ENCODE measurements at places on chromosomes 2 and 18.

DNA sequence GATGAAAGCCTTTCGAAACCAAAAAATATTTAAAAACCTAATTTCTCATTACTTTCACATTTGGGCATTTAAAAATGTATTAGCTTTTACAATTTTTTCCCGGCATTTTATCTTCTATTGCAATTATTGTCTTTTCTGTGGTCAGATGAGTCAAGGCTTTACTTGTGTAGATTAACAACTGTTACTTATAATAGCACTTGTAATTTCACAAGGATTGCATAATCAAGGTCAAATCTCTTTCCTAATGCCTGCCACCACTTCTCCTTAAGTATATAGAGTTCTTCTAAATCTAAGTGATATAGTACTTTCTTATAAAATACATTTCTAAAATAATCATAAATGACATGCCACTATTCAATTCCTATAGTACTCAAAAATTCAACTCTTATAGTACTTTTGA lies 67.2 kb downstream of the SLC8A1 start:
- H3K27me3 ChIP-seq = no peaks in the 10 kb centered on the region
- no peak overlapping the region for H3K4me3 ChIP-seq
- no peaks in the 10 kb centered on the region for H3K4me1 ChIP-seq
- no peak overlapping the region for H3K27ac ChIP-seq

DNA sequence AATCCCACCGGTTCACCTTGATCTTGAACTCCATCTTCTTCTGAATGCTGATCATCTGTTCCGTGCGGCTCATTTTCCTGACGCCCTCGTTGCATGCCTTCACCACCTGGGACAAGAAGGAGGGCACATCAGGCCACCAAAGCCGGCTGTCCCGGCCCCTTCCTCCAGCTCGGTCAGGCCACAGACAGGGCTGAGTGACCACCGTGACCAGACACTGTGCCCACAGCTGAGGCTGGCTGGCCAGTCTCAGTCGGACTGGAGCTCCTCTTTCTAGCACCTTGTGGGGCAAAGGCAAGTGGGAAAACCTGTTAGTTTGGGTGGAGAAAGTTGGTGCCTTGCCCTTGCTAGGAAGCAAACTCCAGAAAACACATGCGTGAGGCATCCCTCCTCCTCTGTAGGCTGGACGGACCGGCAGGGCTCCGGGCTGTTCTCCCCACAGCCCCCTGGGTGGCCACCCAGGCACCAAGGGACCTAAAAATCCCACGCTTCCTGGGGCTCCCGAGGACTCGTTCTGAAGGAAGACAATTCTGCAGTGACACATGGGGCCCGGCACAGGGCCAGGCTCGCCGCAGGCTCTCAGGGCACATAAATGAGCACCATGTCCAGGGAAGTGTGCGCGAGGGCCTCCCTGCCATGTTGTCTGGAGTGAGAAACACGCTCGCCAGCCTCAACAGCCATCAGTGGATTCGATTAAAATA lies 15.3 kb downstream of the SNORC start:
- no peak for DNase-seq
- no peak overlapping the region for H3K27ac ChIP-seq
- H3K27me3 ChIP-seq = no peaks in the 10 kb centered on the region
- H3K36me3 ChIP-seq = no peaks in the 10 kb centered on the region
- H3K4me3 ChIP-seq = peak overlapping the region; percentile 12

- H3K27me3 ChIP-seq = no peaks in the 10 kb centered on the region
- H3K36me3 ChIP-seq = no peaks in the 10 kb centered on the region
- H3K27ac ChIP-seq = no peak overlapping the region
- H3K4me3 ChIP-seq = no peak overlapping the region
- H3K4me1 ChIP-seq = no peaks in the 10 kb centered on the region
- no peak for DNase-seq
Measured at GRCh38 chr18:44851856-44852621, 171.4 kb downstream of the SETBP1 start.

DNA sequence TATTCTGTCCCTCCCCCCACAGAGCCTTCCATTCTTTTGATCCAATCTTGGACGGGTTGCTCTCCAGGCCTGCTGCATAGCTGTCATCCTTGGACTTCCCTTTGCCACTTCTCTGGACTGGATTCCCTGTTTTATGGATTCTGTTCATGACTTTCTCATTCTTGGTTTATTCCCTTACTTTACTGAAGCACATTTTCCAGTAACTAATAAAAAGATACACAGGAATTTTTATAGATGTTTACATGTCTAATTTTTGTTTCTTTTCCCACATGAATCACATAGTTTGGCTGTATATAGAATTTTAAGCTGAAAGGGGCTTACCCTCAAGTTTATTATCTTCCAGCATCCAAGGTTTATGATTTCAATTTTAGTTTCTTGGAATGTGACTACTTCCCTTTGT lies 37.9 kb downstream of the GDF7 start:
- no peak overlapping the region for H3K4me3 ChIP-seq
- H3K36me3 ChIP-seq = peaks cover 21% of the 10 kb centered on the region
- DNase-seq = no peak
- peaks cover 3% of the 10 kb centered on the region for H3K4me1 ChIP-seq
- H3K27me3 ChIP-seq = no peaks in the 10 kb centered on the region

- no peak overlapping the region for H3K4me3 ChIP-seq
- no peak overlapping the region for H3K27ac ChIP-seq
- DNase-seq = peak; percentile 81
- no peaks in the 10 kb centered on the region for H3K27me3 ChIP-seq
Measured at GRCh38 chr18:9971313-9971920, 57.6 kb downstream of the VAPA start.

DNA sequence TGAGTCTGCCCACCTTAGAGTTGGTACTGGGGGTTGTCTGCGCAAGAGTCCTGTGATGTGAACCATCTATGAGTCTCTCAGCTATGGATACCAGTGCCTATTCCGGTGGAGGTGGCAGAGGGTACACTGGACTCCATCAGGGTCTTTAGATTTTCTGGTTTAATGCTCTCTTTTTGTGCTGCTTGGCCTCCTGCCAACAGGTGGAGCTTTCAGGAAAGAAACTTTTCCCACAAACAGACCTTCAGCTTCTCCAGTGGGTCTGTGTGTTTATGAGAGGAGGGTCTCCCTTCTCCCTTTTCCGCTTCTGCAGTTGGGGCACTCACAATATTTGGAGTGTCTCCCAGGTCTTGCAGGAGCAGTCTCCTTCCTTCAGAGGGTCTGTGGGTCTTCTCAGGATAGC lies 1721.9 kb upstream of the SLC39A10 start:
- H3K36me3 ChIP-seq = no peaks in the 10 kb centered on the region
- no peak overlapping the region for H3K27ac ChIP-seq
- no peak overlapping the region for H3K4me3 ChIP-seq
- no peaks in the 10 kb centered on the region for H3K27me3 ChIP-seq
- no peaks in the 10 kb centered on the region for H3K4me1 ChIP-seq

DNA sequence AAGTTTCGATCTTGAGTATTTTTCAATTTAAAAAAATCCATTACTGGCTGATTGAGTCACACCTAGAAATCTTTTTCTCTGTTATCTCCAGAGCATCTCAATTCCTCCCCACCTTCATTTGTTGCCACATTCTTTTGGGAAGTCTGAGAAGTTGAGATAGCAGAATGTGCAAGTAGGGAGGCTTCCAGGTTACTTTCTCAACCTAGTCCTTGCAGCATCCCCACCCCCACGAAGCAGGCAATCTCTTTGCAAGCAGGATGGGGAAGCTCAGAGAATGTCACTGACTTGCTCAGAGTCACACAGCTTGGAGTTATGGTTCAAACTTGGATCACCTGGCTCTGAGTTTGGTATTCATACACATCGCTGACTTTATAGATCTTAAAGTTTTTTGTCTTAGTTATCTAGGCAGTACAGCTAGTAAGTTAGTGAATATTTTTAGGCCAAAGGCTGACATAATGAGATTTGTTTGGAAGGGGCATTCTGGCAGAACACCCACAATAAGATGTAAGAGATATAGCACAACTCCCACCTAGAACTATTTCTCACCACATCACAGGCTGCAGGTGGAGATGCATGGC lies 25.9 kb upstream of the LCLAT1 start:
- H3K27me3 ChIP-seq = no peaks in the 10 kb centered on the region
- no peaks in the 10 kb centered on the region for H3K36me3 ChIP-seq
- no peak for DNase-seq
- H3K27ac ChIP-seq = no peak overlapping the region
- peaks cover 6% of the 10 kb centered on the region for H3K4me1 ChIP-seq

DNA sequence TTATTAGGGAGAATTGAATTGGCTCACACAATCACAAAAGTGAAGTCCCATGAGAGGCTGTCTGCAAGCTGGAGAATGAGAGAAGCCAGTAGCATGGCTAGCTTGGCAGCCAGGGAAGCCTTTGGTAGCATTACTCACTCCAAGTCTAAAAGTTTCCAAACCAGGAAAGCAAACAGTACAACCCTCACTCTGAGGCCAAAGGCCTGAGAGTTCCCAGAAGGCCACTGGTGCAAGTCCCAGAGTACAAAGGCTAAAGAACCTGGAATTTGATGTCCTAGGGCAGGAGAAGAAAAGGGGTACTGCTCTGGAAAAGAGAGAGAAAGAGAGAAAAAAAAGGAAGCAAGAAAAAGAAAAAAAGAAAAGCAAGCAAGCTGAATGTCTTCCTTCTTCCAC lies 318.2 kb downstream of the RND3 start:
- no peak overlapping the region for H3K27ac ChIP-seq
- no peaks in the 10 kb centered on the region for H3K36me3 ChIP-seq
- no peaks in the 10 kb centered on the region for H3K27me3 ChIP-seq
- DNase-seq = no peak
- H3K4me3 ChIP-seq = no peak overlapping the region

DNA sequence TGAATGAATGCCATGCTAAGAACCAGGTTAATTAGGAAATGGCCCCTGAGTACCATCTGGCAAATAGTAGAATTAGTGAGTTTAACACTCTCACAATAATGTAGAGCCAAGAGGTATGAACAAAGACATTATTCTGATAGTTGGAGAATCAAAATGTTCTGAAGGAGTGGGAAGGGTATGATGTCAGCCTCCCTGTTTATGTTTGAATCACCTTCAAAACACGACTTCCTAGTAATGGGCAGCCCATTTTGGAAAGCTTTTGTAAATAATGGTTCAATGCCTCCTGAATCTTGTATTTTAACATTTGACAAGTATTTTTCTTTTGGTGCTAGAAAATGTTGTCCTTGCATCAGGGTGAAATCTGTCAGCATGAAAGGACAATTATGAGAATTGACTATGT lies 108.3 kb downstream of the DSEL start:
- DNase-seq = no peak
- no peaks in the 10 kb centered on the region for H3K4me1 ChIP-seq
- H3K4me3 ChIP-seq = no peak overlapping the region
- no peaks in the 10 kb centered on the region for H3K27me3 ChIP-seq
- H3K36me3 ChIP-seq = no peaks in the 10 kb centered on the region

DNA sequence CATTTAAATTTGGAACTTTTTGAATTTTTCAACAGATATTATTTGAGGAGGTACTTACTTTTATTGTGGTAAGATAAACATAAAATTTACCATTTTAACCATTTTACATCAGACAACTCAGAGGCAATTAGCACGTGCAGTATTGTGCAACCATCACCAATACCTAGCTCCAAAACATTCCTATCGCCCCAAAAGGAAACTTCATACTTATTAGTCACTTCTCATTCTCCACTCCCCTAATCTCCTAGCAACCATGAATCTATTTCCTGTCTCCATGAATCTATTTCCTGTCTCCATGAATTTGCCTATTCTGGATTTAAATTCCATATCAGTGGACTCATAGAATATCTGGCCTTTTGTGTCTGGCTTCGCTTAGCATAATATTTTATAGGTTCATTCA lies 69.9 kb upstream of the FAM136A start:
- H3K4me1 ChIP-seq = no peaks in the 10 kb centered on the region
- no peaks in the 10 kb centered on the region for H3K36me3 ChIP-seq
- H3K27ac ChIP-seq = no peak overlapping the region
- no peak overlapping the region for H3K4me3 ChIP-seq

GRCh38 chr2:233972941-233973575 lies 55.9 kb downstream of the TRPM8 start:
- no peaks in the 10 kb centered on the region for H3K36me3 ChIP-seq
- no peak for DNase-seq
- no peak overlapping the region for H3K4me3 ChIP-seq
- no peaks in the 10 kb centered on the region for H3K27me3 ChIP-seq

GRCh38 chr2:149994057-149994728 lies 406.6 kb upstream of the MMADHC start:
- DNase-seq = no peak
- no peaks in the 10 kb centered on the region for H3K27me3 ChIP-seq
- no peak overlapping the region for H3K27ac ChIP-seq
- no peaks in the 10 kb centered on the region for H3K36me3 ChIP-seq
- H3K4me3 ChIP-seq = no peak overlapping the region

- no peak overlapping the region for H3K27ac ChIP-seq
- no peaks in the 10 kb centered on the region for H3K27me3 ChIP-seq
- no peak for DNase-seq
- no peaks in the 10 kb centered on the region for H3K36me3 ChIP-seq
Measured at GRCh38 chr2:226020176-226020575, 620.7 kb downstream of the NYAP2 start.

GRCh38 chr18:51614967-51615571 lies 417.6 kb upstream of the MEX3C start:
- H3K36me3 ChIP-seq = no peaks in the 10 kb centered on the region
- H3K27ac ChIP-seq = no peak overlapping the region
- H3K27me3 ChIP-seq = no peaks in the 10 kb centered on the region
- no peak for DNase-seq
- H3K4me3 ChIP-seq = no peak overlapping the region

- DNase-seq = no peak
- H3K27me3 ChIP-seq = no peaks in the 10 kb centered on the region
- H3K27ac ChIP-seq = no peak overlapping the region
- H3K4me3 ChIP-seq = no peak overlapping the region
Measured at GRCh38 chr18:77161961-77162360, 29.4 kb upstream of the MBP start.

DNA sequence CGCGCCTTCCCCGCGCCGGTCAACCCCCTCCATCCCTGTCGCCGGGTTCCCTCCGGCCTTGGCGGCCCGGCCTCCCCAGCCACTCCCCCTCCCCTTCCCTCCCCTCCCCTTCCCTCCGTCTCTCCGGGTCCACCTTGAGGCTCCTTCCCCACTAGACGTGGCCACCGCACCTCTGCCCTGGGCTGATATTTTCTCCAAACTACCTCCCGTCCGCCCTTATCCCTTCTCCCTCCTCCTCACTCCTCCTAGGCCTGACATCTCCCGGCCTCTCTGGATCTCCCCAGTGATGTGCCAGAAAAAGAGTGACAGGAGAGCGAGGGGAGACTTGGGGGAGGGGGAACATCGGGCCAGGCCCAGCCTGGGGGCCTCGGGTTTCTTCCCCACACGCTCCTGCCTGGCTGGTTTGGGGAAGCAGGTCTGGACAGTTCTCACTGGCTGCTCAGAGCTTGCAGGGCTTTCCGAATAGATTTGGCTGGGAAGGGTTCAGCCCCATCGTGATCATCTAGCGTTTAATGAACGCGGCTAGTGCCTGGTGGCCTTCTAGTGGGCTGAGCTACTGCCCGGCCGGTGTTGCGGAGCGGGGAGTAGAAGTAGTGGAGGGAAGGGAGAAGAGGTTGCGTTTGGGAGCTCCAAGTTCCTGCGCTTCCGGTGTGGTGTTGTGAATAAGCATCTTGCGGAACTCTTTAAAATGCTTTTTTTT lies 641 bp downstream of the MAPRE3 start:
- peak overlapping the region; percentile 70 for H3K4me3 ChIP-seq
- no peaks in the 10 kb centered on the region for H3K27me3 ChIP-seq
- no peak overlapping the region for H3K27ac ChIP-seq
- peak; percentile 39 for DNase-seq
- no peaks in the 10 kb centered on the region for H3K4me1 ChIP-seq
